Right cardiac atrium (tissue), 5 donors: ENCODE measurements at places on chromosomes 6 and 20.

DNA sequence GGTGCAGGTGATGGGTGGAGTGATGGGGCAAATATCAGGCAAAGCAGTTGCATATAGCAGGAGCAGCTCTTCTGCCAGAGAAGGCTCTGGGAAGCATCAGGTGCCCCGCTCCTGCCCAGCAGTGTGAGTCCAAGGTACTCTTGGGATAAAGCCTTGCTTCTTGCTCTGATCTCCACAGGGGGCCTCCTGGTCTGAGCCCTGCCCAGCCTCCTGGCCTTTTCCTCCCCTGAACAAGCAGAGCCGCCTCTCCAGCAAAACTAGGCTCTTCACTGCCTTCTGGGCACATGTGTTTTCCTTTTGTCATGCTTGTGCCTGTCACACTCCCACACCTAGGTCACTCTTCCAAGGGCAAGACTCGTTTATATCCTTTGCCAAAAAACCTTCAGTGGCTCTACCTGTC is 34.3 kb downstream of the SIRPA start:
- DNase-seq = no peak

DNA sequence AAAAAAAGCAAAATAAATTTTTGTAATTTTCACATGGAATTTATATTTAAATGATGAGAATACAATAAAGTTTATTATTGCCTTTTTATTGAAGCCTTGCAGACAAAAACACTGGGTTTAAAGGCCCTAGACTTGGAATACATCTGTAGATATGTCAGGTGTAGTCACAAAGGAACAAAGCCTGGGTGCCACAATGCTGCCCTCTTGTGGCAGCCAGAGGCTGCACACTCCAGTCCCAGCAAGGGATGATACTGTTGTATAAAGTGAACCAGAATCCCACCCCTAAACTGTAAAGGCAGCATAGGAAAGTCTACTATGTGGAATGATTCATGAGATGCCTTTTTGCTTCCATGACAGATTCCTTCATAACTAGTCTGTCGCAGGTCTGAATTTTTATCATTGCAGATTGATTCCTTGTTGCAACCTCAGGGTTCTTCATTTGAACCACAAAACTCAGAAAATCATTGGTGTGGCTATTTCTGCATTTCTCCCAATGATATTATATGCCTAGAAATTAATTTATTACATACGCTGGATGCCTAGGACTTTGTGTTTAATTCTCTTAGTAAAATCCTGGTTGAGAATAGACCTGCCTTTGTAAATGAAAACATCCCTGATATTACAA is 37.0 kb downstream of the MAK start:
- DNase-seq = peak; percentile 38

DNA sequence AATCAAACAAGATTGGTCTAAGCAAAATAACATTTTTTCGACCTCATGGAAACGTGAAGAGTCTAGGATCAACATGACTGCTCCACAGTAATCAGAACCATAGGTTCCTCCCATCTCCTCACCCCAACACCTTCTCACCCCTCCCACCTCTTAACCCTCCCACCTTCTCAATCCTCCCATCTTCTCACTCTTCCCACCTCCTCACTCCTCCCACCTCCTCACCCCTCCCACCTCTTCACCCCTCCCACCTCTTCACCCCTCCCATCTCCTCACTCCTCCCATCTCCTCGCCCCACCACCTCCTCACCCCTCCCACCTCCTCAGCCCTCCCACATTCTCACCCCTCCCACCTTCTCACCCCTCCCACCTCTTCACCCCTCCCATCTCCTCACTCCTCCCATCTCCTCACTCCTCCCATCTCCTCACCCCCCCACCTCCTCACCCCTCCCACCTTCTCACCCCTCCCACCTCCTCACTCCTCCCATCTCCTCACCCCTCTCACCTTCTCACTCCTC is 567.4 kb downstream of the C6orf118 start:
- no peak for DNase-seq

DNA sequence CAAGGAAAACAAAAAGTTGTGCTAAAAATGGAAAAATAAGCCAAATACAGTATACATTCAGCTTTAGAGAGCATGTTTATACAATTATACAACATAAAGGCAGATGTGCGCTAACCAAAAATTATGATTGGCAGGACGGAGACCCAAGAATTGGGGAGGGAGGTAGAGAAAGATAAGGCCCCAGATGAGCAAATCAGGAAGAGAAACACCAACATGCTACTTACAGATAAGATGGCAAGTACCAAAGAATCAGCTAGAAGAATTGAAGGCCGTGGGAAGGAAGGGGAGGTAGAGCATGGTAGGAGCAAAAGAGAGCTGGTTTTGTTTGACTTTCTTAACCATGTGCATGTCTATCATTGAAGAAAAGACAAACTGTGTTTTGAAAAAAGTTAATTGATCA is 45.4 kb downstream of the PRND start:
- DNase-seq = no peak

GRCh38 chr20:34710861-34711574 is 6.9 kb downstream of the TP53INP2 start:
- DNase-seq = no peak
